Dermis blood vessel endothelial cell (primary cell): ENCODE measurements at places on chromosomes 6 and 20. TPM values are rescaled to one million over a fixed set of nuclear protein-coding genes. Genes with fewer than 3 reads are reported as not detected.

MEI4 gene
- under 0.01 TPM in 1 of 2 replicates, not detected in the other for total RNA-seq

BACH2 gene
- total RNA-seq, result 1.2 and 1.3 TPM in 2 replicates

FGD2 gene
- not detected in 2 replicates for total RNA-seq

FNDC11 gene
- total RNA-seq, result 1.2 and 2.4 TPM in 2 replicates

BCLAF1 gene
- total RNA-seq, result 108 and 189 TPM in 2 replicates

LTB gene
- total RNA-seq, result 3.4 and 30.5 TPM in 2 replicates

C20orf202 gene
- not detected in 2 replicates for total RNA-seq

GRM1 gene
- total RNA-seq, result 0.05 TPM in 1 of 2 replicates, not detected in the other

TMEM74B gene
- total RNA-seq, result 0.34 and 0.60 TPM in 2 replicates

HLA-DQA2 gene
- total RNA-seq, result not detected in 2 replicates

PRND gene
- 0.74 and 2.2 TPM in 2 replicates for total RNA-seq

CTCFL gene
- not detected in 2 replicates for total RNA-seq

CD24 gene
- 9.4 and 21.6 TPM in 2 replicates for total RNA-seq

PTCHD4 gene
- 6.1 and 9.7 TPM in 2 replicates for total RNA-seq

THBS2 gene
- total RNA-seq, result 0.79 and 2.0 TPM in 2 replicates

TCF21 gene
- total RNA-seq, result not detected in 2 replicates

TRAM2 gene
- 30.6 and 51.3 TPM in 2 replicates for total RNA-seq

SMLR1 gene
- not detected in 2 replicates for total RNA-seq

C6orf163 gene
- 1.0 and 1.9 TPM in 2 replicates for total RNA-seq

CFAP61 gene
- total RNA-seq, result not detected in 2 replicates

CALHM6 gene
- total RNA-seq, result 0.33 and 0.85 TPM in 2 replicates

MCCD1 gene
- total RNA-seq, result not detected in 2 replicates

ILRUN gene
- total RNA-seq, result 50.9 and 62.0 TPM in 2 replicates

PGC gene
- total RNA-seq, result not detected in 2 replicates

IL17F gene
- total RNA-seq, result not detected in 2 replicates

HCK gene
- not detected in 2 replicates for total RNA-seq
